ENCODE measurements at places on chromosomes 1 and 21.

DNA sequence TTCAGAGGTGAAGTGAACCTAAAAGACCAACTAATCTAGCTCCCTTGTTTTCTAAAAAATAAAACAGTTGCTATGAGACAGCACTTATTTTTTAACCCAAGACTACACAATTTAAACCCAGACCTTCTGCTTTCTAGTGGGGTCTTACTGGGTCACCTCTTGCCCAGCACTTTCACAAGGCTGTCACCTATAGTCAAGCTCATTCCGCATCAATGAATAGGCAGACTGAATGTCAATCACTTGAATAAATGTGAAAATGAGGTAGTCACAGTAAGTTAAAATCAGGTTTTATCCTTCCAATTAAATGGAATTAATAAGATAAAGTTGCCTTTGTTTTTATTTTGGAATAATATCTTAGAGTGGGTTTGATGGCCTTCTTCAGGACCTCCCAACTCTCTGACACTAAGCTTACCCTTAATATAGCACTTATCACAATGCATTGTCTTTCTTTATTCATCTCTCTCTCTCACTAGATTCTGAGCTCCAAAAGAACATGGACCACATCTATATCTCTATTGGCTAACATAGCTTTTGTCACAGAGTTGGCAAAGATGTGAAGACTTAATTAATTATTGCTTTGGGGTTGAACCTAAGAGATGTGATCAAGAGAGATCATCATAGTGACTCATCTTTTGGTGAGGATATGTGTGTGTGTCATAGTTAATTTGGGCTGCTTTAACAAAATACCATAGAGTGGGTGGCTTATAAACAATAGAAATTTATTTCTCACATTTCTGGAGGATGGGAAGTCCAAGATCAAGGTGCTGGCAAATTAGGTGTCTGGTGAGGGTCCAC lies 248.7 kb upstream of the DAB1 start:
- DNase-seq: no peak

DNA sequence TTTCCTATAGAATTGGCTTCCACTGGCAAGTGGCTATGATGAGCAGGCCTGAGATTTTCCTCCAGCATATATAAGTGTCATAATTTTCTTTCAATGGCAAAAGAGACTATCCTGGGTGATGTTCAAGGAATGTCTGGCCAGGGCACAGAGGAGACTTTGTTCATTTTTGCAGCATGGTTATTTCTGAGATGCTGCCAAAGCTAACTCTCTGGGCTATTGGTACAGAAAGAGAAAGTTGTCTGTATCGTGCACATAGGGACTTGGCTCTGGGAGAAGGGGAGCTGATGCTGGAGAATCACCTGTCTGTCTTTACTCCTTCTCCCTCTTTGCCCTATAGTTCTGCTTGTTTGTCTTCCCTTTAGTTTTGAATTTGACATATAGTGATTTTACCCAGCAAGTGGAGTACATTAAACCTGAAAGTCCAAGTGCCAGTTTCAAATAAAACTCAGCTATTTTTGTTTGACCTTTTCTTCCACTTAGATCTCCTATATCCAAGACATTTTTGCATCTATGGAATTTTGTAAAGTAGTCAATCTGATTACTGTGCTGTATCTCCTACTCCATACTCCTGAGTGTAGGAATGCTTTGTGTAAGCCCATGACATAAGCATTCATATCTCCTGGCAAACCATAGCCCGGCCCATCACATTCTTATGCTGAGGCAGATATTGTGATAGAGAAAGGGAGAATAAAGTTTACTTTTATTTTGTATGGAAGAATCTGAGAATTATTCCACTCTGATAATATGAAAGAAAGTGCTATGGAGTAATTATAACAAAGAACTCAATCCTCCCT lies 3.9 kb downstream of the FNDC7 start:
- DNase-seq: no peak

DNA sequence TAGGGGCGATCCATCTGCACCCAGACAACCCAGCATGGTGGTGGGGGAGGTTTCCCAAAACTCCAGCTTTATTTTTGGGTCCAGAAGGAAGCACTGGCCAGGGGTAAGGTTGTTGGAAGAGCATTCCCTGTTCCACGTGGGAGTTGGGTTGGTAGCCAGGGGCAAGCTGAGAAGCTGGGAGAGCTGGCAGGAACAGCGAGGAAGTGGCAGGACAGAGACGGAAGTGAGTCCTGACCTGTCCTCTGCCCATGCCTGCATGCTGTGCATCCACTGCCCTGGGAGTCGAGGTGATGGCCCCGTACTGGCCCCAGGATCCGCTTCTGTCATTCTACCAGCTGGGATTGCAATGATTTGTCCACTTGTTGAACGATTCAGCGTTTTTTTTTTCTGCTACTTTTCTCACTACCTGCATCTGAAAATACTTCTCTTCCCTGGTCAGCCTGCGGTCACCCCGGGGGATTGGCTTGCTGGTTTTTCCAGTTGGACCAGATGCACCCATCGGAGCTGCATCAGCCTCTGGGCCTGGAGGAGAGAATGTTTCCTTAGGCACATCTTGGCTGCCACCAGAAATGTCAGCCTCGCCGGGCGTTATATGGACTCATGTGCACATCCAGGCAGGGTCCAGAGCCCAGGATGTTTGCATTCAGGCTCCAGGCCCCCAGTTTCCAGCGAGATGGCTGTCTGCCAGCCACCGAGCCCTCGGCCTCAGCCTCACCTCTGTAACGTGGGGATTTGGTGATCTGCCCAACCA lies 28.3 kb upstream of the TMPRSS2 start:
- no peak for DNase-seq

- no peak for DNase-seq
Measured at GRCh38 chr1:28577738-28578536, 14.1 kb upstream of the RAB42 start.

DNA sequence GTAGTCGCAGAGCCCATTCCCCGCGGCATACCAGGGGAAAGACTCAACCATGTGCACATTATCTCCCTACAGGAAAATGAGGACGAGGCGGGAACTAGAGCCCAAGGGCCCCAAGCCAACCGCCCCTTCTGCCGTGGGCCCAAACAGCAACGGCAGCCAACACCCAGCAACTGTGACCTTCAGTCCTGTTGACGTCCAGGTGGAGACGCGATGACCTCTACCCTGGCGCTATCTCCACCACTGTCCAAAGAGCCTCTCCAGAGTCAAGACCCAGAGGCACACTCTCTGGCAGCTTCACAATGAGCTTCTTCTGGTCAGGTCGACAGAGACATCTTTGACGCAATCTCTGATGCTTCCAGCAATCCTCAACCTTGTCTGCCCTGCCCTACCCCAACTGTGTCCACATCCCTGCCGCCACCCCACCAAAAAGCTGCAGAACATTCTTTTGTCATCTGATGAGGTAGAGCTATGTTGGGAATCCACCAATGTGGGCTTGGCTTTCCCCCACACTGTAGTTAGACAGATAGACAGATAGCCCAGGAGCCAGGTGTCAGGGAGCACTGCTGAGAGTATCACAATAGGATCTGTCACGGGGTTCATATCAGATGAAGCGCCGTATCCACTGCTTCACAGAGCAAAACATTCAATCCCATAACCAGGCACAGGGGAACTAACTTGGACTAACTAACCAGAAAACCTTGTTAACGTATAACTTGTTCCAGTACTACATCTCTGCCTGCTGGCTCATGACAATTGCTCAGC lies 37.4 kb upstream of the SRRM1 start:
- DNase-seq: no peak

- no peak for DNase-seq
Measured at GRCh38 chr1:15350151-15350550, 59.5 kb upstream of the EFHD2 start.

DNA sequence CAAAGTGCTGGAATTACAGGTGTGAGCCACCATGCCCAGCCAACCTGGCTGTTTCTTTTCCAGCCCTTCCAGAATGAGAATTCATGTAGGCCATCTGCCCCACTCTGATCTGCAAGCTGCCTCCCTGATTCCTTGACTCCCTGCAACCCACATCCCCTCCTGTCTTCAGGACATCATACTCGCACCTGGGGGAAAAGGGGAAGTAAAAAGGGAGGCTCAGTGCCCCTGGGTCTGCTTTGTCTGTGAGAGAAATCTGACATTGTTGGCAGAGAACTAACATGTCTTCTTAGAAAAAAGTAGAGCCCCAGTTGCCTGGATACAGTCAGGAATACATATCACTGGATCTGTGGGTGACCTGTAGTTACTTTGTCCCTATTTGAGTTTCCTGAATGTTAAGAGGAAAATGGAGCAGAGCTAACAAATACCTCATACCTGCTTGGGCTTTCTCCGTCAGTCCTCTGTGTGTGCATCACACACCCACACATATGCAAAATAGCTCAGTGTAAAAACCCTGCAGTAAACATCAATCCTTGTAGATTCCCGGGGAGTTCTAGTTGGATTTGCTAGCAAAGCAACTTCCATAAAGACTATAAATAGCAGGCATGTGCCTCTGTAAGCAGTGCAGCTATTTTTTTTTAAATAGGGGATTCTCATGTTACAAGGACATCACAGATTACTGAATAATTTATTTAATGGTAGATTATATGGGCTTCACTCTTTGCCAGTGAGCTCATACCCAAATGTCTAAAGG lies 62.9 kb downstream of the TEX35 start:
- DNase-seq: no peak

DNA sequence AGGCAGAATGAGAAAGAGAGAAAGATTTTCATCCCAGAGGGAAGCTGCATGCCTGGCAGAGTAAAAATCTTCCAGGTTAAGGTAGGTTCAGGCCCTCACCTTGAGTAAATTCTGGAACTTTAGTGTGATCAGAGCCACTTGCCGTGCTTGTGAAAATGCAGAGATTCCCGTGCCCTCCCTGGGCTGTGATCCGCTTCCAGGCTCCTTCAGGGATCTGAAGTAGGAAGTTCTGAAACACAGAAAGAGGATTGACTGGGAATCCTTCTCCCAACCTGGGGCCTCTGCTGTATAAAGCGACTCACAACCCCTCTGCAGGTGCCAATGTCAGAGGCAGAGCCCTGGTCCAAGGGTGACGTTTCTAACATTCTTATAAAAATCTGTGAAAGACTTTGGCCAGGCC lies 26.6 kb downstream of the NUAK2 start:
- DNase-seq: no peak

DNA sequence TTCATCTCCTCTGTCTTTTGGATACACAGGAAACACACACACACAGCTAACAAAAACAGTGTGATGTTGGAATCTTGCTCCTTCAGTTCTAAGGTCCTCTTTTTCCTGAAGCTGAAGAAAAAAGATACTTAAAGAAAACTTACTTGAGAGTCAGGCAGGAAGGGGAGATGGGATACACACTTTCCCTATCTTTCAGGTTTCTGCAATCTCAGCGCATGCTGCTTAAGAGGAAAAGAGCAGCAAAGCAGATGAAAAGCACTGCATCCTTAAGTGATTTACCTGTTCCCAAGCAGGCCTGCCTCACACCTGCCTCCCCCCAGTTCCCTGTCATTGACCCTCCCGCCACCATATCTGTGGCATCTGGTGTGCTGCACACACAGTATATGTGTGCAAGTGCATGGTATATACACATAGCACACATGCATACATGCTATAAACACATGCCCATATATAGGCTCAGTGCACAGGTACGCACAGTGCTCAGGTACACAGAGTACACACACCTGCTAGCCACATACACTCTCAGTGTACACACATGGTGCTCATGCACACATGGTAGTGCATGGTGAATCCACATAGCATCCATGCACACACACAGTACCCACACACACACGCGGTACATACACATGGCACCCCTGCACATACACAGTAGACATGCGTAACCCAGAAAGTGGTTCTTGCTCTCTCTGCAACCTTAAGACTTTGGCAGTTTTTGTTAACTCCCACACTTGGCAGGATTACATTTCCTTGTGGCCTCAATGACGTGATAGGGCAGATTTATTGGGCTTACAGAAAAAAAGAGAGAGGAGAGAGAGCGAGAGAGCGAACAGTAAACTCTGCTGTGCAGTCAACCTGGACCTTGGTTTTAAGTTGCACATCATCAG lies 166.9 kb downstream of the TOMM20 start:
- peak; percentile 71 for DNase-seq

- DNase-seq: no peak
Measured at GRCh38 chr21:29650523-29651022, 289.2 kb downstream of the GRIK1 start.

DNA sequence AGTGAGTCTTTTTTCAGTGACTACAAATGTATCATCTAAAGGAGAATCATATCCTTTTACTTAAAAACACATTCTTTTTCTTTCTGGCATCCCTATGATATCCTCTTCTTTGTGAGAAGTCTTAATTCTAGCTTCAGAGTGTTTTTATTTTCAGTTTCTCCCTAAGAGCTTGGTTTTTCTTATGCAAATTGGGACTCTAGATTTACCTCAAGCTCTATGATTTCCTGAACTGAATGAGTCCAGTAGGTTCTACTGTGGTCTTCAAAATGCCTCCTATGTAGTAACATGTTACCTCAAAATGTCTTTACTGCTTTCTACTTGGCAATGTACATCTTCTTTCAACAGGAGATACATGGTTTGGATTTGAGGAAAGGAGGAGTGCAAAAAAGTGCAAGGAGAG lies 148.2 kb upstream of the C21orf91 start:
- DNase-seq: no peak

GRCh38 chr1:151924691-151925587 lies 15.6 kb upstream of the THEM4 start:
- no peak for DNase-seq

GRCh38 chr1:25458541-25459298 lies 28.0 kb downstream of the MACO1 start:
- DNase-seq: no peak

DNA sequence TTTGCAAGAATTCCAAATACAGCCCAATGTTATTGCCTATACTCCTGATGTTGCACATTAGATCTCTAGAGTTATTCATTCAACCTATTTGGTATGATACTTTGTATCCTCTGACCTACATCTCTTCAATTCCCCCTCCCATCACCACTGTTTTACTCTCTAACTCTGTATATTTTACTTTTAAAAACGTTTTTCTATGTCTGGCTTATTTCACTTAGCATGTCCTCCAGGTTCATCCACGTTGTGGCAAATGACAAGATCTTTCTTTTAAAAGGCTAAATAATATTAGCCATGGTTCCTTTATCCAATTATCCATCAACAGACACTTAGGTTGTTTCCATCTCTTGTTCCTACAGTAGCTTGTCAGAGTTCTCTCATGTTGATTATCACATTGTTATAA lies 207.1 kb upstream of the PTGFR start:
- DNase-seq: no peak

DNA sequence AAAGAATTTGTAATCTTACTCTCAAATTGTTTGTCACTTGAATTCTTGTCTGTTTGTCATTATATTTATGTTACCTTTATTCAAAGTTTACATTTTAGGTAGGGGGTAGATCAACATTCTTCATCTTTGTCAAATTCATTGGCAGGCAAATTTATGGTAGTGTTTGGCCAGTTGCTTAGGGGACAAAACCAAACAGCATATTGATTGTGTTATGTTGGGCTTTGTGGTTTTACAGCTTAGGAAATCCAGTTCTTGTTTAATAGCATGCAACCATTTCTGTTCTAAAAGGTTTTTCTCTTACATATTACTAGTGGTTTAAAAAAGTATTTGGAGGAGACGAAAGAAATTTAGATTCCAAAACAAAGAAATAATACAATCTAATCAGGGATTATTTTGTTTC lies 91.4 kb downstream of the HMCN1 start:
- DNase-seq: peak; percentile 45

- no peak for DNase-seq
Measured at GRCh38 chr1:243261390-243261789, 5.5 kb downstream of the SDCCAG8 start.
